ENCODE measurements at places on chromosomes 6 and 20.

DNA sequence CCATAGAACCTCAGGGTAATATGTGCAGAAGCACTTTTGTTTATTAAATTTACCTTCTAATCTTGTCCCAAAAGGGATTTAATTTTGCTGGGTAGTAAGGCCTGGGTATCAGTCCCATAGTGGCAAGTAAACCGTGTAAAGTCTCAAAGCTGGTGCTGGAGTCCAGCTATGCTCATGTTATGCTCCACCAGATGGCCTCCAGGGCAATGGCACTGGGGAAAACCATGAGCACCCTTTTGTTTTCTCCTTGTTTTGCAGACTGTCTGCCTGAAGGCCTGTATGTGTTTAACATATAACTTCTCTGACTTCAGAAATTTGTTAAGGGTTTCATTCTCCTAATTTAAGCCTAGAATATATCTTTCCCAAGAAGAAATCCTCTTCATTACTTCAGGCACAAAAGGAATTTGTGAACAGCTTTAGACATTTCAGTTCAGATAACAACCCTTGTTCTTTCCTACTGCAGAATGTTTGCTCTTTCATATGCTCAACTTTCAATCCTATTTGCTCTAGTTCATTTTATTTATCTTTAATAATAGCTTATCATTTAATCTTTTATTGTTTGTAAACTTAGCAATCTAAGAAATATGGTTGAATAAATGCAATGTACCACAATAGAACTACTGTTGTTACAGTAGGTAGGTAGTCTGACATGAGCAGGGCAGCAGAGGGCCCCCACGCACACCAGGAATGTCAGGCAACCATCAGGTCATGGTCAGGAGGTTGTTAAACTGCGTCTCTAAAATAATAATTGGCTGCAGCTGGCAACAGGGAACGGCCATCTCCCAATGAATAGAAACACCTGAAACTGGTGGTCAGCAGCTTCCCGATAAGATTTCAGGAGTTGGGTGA lies 162.8 kb downstream of the TENT5A start:
- DNase-seq: peak; percentile 37

DNA sequence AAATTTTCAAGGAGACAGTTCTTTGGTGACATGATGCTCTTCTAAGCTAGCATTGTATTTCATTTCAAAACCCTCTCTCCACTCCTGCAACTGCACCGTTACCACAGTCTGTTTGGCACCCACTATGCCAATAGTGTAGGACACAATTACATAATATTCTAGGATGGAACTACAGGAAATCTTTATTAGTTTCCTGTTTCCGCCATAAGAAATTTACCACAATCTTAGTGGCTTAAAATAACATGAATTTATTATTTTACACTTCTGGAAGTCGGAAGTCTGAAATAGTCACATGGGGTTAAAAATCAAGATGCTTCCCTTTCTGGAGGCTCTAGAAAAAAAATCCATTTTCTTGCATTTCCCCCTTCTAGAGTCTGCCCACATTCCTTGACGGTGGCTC lies 733.1 kb downstream of the HDGFL1 start:
- DNase-seq: no peak

- DNase-seq: no peak
These were observed 163.5 kb upstream of the MLN start for GRCh38 chr6:33967265-33967767.

DNA sequence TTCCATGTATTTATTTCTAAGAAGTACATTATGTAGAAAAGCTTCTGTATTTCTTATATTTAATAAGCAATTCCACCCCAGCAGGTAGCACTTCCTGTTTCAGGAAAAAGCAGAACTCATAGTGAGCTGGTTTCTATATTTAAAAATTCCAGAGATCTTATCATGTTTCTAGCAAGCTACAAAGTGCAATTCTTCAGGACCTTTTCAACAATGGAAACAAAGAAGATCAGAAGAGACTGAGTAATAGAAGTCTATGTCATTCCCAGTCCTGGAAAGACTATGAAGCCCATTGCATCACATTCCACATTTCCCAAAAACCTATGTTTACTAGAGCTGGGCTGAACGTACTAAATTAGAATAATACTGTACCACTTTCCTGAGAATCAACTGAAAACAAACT lies 302.6 kb upstream of the NRSN1 start:
- no peak for DNase-seq

- DNase-seq: no peak
These were observed 68.5 kb downstream of the THEMIS start for GRCh38 chr6:127832381-127832780.

DNA sequence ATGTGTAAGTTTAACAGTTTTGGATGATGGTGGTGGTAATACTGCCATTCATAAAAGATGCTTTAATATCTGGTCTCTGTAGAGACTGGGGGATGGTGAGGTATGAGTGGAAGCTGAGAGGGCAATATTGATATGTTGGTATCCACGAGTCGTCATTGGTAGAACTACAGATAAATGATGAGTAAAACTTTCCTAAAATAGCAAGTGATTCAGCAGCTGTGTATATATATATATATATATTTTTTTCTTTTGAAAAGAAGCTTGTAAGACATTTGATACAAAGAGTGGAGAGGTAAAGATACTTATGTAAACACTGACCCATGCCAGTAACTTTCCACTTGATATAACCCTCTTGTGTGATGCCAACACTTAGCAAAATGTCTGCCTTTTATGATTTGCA lies 41.7 kb upstream of the CITED2 start:
- no peak for DNase-seq

GRCh38 chr20:23874747-23875146 lies 4.8 kb downstream of the CST5 start:
- no peak for DNase-seq

DNA sequence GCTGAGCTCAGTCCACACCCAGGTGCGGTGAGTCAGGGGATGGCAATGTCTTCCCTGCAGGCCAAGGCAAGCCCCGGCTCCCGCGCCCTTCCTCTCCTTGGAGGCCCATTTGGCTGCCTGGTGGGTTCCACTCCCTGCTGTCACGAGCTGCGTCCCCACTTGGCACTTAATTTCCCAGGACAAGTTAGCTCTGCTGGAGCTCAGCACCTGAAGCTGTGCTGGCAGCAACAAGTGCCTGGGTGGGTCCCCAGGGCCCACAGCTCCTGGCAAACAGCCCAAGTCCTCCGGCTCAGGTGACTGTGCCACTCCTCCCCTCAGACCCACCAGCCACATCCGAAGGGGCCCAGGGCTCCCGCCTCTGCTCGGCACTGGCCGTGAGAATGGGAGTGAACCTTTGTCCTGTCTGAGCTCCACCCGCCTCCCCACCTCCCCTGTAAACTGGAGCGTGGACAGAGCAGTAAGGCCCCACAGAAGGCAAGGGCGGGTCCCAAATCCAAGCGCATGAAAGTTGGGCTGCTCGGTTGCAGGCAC lies 16.9 kb downstream of the LAMA5 start:
- DNase-seq: peak; percentile 90

GRCh38 chr6:19410481-19410880 lies 426.7 kb upstream of the ID4 start:
- peak; percentile 34 for DNase-seq

- no peak for DNase-seq
These were observed 139.4 kb downstream of the CARMIL1 start for GRCh38 chr6:25418454-25419052.

DNA sequence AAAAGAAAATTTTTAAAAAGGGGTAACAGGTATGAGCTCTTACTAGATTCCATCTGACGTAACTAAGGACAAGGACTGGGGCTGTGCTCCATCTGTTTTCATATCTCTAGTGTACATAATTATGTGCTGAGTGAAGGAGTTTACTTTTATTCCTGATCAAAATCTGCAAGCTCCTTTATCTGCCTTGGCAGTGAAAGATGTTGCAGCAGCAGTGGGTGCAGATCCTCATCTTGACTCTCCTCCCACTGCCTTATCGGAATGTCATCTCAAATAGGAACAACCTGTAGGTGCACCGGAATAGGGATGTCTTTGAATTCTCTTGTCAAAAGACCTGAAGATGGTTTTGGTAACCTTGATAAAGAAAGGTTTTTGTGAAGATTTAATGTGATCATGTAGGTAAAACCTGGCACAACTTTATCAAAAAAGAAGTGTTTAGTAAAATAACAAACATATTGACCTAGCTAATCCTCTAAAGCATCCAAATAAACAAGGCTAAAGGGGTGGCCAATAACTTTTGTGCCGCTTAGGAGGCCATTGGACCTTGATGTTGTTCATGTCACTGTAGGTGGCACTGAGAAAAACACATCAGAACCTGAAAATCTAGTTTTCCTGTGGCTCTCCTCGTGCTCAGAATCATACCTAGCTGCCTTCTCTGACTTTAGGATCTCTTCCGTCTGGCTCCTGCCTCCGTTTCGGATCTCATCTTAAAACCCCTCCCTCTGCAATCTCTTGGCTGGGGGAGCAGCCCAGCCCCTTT lies 19.0 kb upstream of the SLC16A10 start:
- DNase-seq: no peak

GRCh38 chr6:30196376-30196775 lies 16.8 kb downstream of the TRIM26 start:
- DNase-seq: no peak

DNA sequence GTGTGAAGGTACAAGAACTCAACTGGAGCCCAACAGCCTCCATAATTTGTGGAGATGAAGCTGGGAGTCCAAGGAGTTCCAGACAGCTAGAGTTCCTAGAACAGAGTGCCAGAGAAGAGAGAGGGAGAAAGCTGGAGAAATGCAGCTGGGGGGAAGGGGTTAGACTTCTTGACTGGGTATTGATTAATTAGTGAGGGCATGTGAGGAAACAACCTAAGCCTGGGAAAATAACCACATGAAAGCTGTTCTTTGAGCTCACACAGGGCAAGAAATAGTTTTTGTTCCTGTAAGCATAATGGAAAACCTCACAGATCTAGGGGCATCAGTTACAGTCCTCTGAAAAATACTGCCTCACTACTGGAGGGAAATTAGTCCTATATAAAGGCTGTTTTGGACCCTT lies 230.5 kb upstream of the FKBP1C start:
- DNase-seq: no peak

- DNase-seq: peak; percentile 8
These were observed 219.8 kb upstream of the ARID1B start for GRCh38 chr6:156557251-156557910.

DNA sequence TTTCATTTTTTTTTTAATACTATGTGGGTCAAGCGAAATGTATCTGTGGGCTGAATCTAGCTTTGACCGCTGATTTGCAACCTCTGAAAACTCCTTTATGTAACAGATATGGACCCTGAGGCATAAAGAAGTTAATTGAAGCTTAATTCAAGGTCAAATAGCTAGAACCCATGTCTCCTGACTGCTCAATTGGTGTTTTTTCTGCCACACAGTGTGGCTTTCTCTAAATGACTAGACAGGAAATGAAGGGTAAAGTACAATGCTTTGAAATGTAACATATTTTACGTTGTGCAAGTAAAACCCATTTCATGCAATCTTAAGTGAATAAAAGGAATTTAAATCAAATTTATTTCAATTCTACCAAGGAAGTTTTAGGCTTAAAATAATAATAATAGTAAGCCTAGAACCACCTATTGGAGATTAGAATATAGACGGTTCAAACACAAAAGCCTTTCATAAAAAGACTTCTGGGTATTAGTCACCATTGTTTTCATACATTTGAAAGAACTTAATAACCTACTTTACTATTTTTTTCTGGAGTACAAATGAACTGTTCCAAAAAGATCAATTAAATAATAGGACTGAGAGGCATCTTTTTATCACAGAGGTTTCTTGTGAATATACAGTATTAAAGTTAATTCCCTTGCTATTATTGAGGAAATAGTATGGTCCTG lies 279.8 kb downstream of the EPHA7 start:
- DNase-seq: no peak

DNA sequence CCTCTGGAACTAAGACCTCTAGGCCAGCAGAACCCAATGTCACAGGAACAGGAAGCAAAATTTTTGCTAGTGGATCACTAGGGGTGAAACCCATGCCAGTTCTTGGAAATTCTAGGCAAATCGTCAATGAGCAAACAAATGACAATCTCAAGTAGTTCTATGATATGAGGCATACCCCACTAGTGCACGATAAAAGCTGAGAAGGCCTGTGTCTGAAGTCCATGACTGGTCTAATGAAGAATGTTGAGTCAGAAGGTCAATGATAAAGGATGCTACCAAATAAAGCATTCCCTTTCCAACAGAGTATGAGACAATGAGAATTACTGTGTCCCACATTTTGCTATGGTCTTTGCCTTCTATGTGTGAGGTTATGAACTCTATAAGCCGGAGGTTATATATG lies 149.4 kb upstream of the NOX3 start:
- no peak for DNase-seq

DNA sequence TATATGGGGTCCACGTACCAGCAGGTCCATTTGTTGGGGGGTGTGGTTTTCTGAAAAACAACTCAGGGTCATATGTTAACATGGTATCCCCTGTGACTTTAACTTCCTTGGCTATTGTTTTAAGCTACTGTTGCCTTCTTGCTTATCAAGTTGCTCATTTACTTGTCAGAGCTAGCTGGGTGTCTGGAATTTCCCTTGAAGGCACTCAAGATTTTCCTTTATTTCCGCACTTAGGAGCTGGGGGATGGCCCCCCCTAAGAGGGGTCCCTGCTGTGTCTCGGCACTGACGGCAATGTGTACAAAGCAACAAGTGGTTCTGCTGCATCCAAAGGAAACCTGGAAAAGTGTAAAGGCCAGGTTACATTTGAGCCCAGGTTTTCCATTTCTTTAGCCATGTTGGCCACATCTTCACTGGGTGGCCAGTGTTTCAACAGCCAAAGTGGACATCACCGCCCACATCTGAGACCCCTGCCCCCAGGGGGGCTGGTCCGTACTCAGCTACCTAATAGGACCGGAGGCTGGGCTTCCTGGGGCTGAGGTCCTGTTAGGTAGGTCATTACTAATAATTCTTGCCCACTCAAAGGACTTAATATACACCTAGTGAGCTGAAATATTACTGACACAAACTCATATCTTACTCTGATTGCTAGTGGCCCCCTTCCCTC lies 24.8 kb upstream of the SYNDIG1 start:
- DNase-seq: no peak

GRCh38 chr6:5486214-5486613 lies 224.9 kb downstream of the FARS2 start:
- no peak for DNase-seq

- no peak for DNase-seq
These were observed 144.3 kb upstream of the SULF2 start for GRCh38 chr20:47929368-47930115.

DNA sequence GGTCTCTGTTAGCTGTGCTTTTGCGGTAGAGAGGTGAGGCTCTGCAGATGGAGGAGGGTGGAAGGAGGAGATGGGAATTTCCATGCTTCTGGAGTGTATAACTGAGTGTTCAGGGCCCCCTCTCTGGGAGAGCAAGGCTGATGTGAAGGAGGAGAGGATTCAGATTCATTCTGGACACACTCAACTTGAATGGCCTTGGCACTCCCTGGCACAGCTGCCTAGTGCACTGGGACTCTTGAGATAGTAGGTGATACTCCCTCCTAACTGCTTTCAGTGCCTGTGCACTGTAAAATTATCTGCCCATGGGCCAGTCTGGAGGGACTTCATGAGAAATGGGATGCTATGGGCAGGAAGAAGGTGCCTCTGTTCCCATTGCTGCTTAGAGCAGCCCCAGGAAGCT lies 54.2 kb upstream of the MYL9 start:
- DNase-seq: peak; percentile 26

Measured in thyroid gland (tissue), 4 donors.